Activated T-cell treated with anti-CD3 and anti-CD28 coated beads, Interleukin-2, amount 50 U/mL, for 72 hours (primary cell): ENCODE measurements at places on chromosomes 12 and 14. TPM values are rescaled to one million over a fixed set of nuclear protein-coding genes. Genes with fewer than 3 reads are reported as not detected.

MYF5 gene
- total RNA-seq, result not detected

EXOC3L4 gene
- not detected for total RNA-seq

DBX2 gene
- total RNA-seq, result not detected

COCH gene
- total RNA-seq, result 2.3 TPM

DRAM1 gene
- 9.9 TPM for total RNA-seq

NOS1 gene
- total RNA-seq, result not detected

KLRC3 gene
- total RNA-seq, result 2.5 TPM

GDF3 gene
- total RNA-seq, result not detected

SLC4A8 gene
- 4.6 TPM for total RNA-seq

- H3K27me3 ChIP-seq, result no peaks in the 10 kb centered on the region
- H3K4me3 ChIP-seq, result peak overlapping the region; percentile 79
- peak; percentile 88 for DNase-seq
- H3K36me3 ChIP-seq, result peaks cover 17% of the 10 kb centered on the region
- peaks cover 88% of the 10 kb centered on the region for H3K4me1 ChIP-seq
- H3K27ac ChIP-seq, result peak overlapping the region; percentile 94
Measured at GRCh38 chr14:75542588-75543091, 20.4 kb downstream of the BATF start.

GRCh38 chr12:130559806-130560205 is 156.3 kb downstream of the RIMBP2 start:
- no peak overlapping the region for H3K4me3 ChIP-seq
- H3K27me3 ChIP-seq, result no peaks in the 10 kb centered on the region
- no peaks in the 10 kb centered on the region for H3K36me3 ChIP-seq
- H3K4me1 ChIP-seq, result no peaks in the 10 kb centered on the region

DNA sequence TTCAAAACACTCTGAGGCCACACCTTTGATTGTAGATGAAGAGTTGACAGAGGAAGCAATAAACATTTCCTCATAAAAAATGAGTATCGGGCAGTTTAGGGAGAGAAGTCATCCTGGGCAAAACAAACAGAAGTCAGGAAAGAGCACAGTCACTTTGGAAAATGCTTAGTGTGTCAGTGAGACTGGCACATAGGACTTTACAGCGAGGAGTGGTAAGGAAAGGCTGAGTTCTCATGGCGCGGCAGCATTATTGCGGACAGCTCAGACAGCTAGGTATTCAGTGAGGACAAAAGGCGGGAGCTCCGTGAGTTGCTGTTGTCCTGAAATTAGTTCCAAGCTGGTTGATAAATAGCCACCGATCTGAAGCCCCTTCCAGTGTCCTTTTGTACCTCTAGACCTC is 229.9 kb downstream of the SNAPC1 start:
- H3K4me1 ChIP-seq, result no peaks in the 10 kb centered on the region
- no peak overlapping the region for H3K27ac ChIP-seq
- DNase-seq, result no peak
- peaks cover 7% of the 10 kb centered on the region for H3K27me3 ChIP-seq

GRCh38 chr14:38286452-38286851 is 30.6 kb upstream of the CLEC14A start:
- H3K36me3 ChIP-seq, result no peaks in the 10 kb centered on the region
- DNase-seq, result no peak
- no peaks in the 10 kb centered on the region for H3K4me1 ChIP-seq
- no peak overlapping the region for H3K4me3 ChIP-seq
- no peak overlapping the region for H3K27ac ChIP-seq

- H3K27me3 ChIP-seq, result no peaks in the 10 kb centered on the region
- H3K4me3 ChIP-seq, result no peak overlapping the region
- H3K4me1 ChIP-seq, result no peaks in the 10 kb centered on the region
- no peak overlapping the region for H3K27ac ChIP-seq
- no peaks in the 10 kb centered on the region for H3K36me3 ChIP-seq
Measured at GRCh38 chr14:104583424-104584306, 4.1 kb downstream of the C14orf180 start.

GRCh38 chr12:51647647-51648046 is 56.6 kb downstream of the SCN8A start:
- peaks cover 1% of the 10 kb centered on the region for H3K36me3 ChIP-seq
- DNase-seq, result no peak
- H3K4me1 ChIP-seq, result no peaks in the 10 kb centered on the region
- H3K27ac ChIP-seq, result no peak overlapping the region

- no peak overlapping the region for H3K4me3 ChIP-seq
- no peak for DNase-seq
- H3K27ac ChIP-seq, result no peak overlapping the region
- no peaks in the 10 kb centered on the region for H3K4me1 ChIP-seq
Measured at GRCh38 chr12:40208707-40209446, 15.9 kb upstream of the LRRK2 start.

DNA sequence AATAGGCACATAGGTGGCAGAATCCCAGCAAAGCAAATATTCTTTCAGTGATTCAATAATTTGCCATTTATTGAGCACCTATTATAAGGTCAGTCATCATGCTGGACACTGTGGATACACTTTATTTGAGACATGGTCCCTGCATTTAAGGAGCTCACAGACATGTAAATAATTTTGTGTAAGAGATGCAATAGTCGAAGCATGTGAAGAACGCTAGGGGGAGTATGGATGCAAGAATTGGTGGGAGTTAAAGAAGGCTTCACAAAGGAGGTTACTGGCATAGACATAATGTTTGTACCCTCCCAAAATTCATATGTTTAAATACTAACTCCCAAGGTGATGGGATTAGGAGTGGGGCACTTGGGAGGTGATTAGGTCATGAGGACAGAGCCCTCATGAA is 260.6 kb upstream of the GARIN6 start:
- H3K4me3 ChIP-seq, result no peak overlapping the region
- H3K27ac ChIP-seq, result no peak overlapping the region
- no peak for DNase-seq
- H3K27me3 ChIP-seq, result no peaks in the 10 kb centered on the region

DNA sequence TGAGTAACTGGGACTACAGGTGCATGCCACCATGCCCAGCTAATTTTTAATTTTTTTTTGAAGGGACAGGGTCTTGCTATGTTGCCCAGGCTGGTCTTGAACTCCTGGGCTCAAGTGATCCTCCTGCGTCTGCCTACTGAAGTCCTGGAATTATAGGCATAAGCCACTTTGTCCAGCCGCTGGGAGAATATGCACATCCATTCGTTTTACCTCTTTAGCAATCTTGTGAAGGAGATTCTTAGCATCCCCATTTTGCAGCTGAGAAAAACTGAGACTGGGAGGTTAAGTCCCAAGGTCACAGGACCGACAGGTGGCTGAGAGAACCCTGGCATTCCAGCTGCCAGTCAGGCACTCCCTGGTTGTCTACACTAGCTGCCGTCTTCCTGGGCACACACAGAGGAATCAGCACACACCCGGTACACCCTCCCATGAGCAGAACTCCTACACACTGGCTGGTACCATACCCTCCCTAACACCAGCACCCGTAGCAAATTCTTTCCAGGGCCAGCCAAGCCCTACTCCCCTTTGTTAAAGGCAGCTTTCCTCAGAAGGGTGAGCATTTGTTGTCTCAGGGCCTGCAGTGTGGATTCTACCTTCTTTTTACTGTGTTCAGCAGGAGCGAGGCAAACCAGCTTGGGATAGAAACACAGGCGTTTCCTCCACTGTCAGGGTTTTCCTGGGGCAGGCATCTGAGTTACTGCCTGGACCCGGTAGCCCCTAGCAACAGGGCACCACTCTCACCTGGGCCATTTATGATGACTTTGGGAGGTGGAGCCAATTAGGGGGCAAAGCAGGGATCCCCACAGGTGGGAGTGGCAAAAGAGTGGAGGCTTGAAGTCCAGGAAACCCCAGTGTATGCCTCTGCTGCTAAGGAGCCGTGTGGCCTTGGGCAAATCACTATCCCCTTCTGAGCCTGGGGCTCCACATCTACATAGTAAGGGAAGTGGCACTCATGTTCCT is 70.2 kb downstream of the IRF2BPL start:
- peaks cover 96% of the 10 kb centered on the region for H3K4me1 ChIP-seq
- DNase-seq, result no peak
- peak overlapping the region; percentile 16 for H3K4me3 ChIP-seq
- H3K36me3 ChIP-seq, result no peaks in the 10 kb centered on the region
- H3K27ac ChIP-seq, result no peak overlapping the region

DNA sequence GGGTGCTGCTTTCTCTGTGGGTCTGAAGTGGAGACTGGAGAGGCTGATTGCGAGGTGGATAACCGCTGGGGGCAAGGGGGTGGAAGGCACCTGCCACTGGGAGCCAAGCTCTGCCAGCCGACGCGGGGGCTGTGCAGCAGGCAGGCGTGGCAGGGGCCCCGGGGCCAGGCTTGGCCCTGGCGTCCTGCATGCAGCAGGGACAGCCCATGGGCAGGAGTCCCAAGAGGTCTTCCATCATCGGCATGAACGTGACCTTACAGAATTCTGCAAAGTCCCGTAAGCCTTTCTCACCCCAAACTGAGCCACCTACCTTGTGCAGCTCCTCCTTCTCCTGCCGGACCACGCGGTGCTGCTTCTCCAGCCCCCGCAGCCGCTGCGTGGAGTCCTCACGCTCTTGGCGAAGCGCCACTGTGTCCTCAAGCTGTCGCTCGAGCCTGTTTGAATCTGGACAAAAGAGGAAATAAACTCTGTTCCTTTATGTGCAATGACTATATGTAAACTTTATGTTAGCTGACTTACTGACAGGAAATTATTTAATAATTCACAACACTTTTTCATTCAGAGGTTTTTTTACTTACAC is 51.3 kb downstream of the AMN start:
- DNase-seq, result no peak
- no peaks in the 10 kb centered on the region for H3K36me3 ChIP-seq

- no peak overlapping the region for H3K4me3 ChIP-seq
- H3K4me1 ChIP-seq, result no peaks in the 10 kb centered on the region
Measured at GRCh38 chr12:44488180-44488579, 387.9 kb downstream of the NELL2 start.

DNA sequence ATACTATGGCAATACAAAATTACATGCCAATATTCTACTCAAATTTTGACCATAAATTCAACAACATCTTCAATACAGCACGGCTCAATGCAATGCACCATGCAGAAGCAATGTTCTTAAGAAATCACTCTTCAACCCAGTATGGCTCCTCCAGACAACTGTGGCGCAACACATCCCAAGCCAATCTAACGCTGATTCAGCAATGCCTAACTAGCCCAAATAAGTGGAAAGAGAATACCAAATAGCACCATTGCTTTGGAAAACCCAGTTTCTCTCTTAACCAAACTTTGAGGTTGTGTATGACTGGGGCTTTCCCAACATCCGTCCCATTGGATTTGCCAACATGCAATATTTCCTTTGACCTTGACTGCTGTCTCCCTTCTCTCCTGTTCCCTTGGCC is 211.1 kb upstream of the TBX3 start:
- DNase-seq, result no peak
- no peak overlapping the region for H3K27ac ChIP-seq
- H3K4me1 ChIP-seq, result no peaks in the 10 kb centered on the region
- no peak overlapping the region for H3K4me3 ChIP-seq
- no peaks in the 10 kb centered on the region for H3K36me3 ChIP-seq

DNA sequence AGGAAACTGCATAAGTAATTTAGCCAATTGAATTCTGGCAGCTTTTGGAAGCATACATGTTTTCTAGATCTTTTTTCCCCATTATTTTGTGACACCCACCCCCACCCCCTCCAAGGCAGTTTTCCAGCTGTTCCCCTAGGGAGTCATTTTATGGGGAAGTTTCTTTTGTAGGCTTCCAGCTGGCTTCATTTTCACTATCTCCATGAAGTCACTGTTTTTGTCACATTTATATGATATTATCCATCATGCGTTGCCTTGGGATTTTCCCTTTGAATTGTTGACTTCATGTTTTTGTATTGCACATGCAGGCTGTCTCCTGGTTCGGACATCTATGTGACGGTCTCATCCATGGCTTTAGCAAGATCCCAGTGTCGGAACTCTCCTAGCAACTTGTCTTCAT is 233.6 kb upstream of the RGS6 start:
- H3K4me3 ChIP-seq, result no peak overlapping the region
- no peak for DNase-seq
- no peak overlapping the region for H3K27ac ChIP-seq
- H3K27me3 ChIP-seq, result no peaks in the 10 kb centered on the region

DNA sequence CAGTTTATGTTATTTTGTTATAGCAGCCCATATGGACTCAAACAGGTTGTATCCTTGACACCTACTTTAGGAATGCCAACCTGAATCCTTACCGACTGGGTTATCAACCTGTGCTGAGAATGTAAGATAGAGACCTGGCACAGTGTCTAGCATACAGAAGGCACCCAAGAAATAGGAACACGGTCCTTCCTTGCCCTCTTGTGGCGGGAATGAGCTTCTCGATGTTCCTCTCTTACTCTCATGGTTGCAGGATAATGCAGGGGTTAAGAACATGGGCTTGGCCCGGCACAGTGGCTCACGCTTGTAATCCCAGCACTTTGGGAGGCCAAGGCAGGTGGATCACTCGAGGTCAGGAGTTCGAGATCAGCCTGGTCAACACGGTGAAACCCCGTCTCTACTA is 6.5 kb downstream of the C12orf43 start:
- no peak for DNase-seq
- no peaks in the 10 kb centered on the region for H3K27me3 ChIP-seq
- no peak overlapping the region for H3K4me3 ChIP-seq

GRCh38 chr14:95480887-95481226 is 35.6 kb downstream of the SYNE3 start:
- peak overlapping the region; percentile 89 for H3K27ac ChIP-seq
- peak overlapping the region; percentile 64 for H3K4me3 ChIP-seq
- no peak for DNase-seq
- peaks cover 45% of the 10 kb centered on the region for H3K4me1 ChIP-seq

GRCh38 chr12:42281278-42281677 is 43.2 kb upstream of the YAF2 start:
- H3K4me1 ChIP-seq, result no peaks in the 10 kb centered on the region
- no peak overlapping the region for H3K27ac ChIP-seq
- H3K36me3 ChIP-seq, result no peaks in the 10 kb centered on the region
- DNase-seq, result no peak

DNA sequence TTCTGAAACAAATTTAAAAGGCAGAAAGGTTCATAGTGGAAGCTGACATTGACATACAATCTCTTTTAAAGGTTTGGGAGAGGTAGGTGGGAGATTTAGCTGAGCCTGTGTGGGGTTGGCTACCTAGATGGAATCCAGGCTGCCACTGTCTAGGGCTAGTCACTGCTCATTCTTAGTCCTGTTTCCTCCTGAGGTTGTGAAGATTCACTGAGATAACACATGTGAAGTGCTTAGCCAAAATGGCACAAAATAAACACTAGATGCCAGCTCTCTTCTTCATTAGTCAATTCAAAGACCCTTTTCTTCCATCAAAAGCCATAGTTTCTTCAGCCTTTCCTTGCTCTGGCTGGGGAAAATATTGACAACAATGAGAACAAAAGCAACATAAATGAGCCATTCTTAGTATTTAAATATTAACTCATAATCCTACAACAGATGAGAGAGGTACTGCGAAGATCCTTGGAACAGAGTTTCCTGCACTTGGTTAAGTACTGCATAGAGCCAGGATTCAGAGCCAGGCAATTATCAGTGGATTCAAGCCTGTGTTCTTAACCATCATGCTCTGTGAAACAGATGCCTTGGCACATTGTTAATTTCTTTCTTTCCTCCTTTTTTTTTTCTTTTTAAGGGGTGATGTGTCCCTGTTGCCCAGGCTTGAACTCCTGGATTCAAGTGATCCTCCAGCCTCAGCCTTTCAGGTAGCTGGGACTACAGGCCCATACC is 3.5 kb downstream of the MYF6 start:
- peaks cover 2% of the 10 kb centered on the region for H3K36me3 ChIP-seq
- H3K4me1 ChIP-seq, result no peaks in the 10 kb centered on the region
- no peak overlapping the region for H3K27ac ChIP-seq
- DNase-seq, result no peak
- H3K4me3 ChIP-seq, result no peak overlapping the region
